ENCODE measurements at places on chromosomes 11 and 22.

- DNase-seq = no peak
Observed at GRCh38 chr11:10542776-10543175, 1.8 kb upstream of the RNF141 start.

DNA sequence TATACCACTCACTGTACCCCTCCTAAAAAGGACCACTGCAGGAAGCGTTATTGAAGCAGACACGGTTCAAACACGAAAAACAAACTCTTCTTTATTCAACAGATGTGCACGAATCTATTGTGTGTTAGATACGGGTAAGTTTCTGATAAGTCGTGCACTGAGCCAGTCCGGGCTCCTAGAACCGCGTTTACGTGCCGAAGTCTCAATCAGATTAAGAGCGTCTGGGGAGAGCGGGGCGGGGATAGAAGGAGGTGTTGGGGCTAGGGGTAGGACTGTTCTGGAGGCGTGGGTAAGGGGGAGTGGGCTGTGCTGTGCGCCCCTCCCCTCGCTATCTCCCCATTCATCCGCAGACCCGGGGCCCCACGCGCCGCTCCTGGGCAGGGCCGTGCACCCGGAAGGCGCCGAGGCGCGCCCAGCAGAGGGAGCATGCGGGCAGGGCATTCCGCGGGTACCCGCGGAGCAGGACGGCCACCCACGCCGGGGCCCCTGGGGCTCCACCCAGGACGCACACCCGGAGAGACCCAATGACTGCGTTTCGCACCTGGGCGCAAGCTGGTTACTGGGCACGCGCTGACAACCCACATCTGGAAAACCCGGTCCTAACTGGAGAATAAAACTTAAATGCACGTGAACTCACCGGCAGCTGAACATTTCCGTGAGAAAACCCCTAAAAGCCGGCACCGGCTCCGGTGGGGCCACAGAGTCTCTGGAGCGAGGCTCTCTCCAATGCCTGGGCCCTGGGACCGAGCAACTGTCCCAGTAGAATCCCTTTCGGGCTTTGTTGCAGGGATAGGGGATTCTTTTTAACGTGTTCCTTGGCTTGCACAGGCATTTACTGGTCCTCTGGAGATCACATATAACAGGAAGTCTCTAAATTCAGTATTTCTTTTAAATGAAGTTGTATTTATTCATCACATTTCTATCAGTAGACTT lies 40.6 kb downstream of the WEE1 start:
- peak; percentile 79 for DNase-seq

DNA sequence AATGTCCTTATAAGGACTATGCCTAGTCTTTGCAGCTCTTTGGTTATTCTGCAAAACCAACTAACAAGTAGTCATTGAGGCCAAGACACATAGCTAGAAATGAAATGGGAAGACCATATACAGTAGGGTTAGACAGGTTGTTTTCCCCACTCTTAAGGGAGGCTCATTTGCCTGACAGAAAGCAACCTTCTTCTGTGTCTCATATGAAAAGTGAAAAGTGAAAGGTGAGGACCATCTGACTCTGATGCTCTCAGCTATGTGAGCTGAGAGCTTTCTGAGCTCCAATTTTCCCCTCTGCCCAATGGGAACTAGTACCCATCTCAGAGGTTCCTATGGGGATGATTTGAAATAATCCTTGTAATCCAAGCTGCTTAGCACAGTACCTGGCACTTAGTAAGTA lies 142.0 kb upstream of the BDNF start:
- no peak for DNase-seq

DNA sequence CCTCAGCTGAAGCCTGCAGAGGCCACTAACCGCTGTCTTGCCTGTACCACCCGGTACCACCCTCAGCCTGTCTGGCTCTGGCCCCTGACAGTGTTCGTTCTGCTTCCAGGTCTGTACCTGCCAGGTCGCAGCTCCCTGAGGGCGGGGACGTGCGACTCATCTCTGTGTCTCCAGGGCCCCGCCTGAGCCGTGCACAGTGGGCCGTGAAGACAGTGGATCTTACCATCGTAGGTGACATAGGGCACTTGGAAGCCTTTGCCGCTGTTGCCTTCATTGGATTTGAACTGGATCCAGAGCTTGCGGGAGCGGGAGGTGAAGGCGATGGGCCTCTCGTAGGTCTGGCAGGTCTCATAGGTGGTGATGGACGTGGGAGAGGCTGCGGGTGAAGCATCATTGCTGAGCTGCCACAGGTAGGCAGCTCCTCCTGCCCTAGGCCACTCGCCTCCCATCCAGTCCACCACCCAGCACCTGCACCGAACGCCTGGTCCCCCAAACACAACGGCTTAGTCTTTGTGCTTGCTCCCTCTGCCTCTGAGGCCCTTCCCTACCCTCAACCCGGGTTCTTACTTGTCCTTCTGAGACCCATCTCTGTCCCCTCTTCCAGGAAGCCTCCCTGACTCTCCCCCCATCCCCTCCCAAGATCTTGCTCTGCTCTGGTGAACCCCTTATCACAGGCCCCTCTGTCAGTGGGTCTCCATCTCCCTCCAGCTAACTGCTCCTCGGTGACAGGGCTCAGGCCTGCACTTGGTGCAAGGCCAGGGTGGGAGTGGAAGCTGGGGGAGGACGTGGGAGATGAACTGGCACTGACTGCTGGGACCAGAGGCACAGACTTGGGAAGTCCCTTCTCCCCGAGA lies 21.1 kb upstream of the TTLL12 start:
- no peak for DNase-seq

DNA sequence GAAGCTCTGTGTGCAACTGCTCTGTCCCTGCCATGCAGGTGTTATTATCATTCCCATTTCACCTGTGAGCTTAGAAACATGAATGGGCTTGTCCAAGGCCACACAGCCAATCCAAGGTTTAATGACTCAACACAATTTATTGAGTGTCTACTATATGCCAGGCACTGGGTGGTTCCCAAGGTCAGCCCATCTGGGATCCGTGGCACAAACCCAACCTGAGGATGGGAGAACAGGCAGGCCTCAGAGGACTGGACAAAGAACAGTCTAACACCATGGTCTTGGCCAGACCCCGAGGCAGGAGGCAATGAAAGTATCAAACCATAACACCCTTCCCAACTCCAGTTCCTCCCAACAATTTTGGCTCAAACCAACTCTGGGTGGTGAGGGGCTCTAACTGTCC lies 15.7 kb downstream of the SPATA19 start:
- no peak for DNase-seq

GRCh38 chr11:130650456-130651030 lies 202.1 kb downstream of the ADAMTS15 start:
- DNase-seq = no peak

GRCh38 chr11:55572548-55572947 lies 620 bp downstream of the OR4C16 start:
- DNase-seq = no peak

GRCh38 chr11:489610-490185 lies 17.3 kb downstream of the RNH1 start:
- DNase-seq = no peak

DNA sequence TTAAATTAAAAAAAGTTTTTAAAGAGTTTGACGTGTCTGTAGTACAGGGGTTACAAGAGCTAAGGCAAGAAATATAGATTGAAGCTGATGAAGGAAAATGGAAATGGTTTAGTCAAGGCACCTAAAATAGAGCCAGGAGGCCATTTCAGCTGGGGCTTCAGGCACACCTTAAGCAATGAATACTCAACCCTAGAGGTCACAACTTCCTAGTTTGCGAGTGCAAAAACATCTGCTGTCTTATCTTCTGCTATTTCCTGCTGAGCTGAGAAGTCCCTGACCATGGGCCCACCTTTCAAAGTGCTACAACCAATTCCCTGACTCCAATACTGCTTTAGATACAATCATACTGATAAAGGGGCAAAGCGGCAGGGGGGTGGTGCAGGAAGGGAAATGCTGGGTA lies 87.4 kb downstream of the DLG2 start:
- DNase-seq = no peak

DNA sequence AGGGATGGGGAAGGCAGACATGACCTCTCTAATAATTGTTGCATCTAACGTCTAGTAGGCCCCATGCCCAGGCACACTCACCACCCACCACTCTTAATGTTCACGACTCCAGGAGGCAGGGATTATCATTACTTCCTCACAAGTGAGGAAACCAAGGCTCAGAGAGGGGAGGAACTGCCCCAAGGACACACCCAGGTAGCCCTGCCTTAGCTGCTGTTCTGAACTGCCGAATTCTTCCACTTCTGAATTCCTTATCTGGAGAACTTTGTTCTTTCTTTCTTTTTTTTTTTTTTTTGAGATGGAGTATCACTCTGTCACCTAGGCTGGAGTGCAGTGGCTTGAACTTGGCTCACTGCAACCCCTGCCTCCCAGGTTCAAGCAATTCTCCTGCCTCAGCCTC lies 16.7 kb downstream of the SLCO2B1 start:
- DNase-seq = no peak

DNA sequence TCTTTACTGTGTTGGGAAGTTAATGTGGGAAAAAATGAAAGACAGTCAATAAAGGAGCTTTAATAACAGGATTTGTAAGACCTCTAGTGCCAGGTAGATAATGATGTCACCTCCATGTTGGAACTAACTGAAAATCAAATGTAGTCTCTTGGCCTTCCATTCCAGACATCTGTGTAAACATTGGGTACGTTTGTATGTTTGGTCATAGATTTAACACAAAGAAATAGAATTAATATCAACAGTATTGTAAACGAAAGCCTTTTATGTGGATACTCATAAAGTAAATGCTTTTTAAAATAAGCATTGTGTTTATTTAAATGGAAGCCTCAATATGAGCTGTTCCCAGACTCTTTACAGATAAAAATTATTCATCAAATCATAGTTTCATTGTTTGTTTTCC lies 605.7 kb downstream of the METTL15 start:
- DNase-seq = no peak

DNA sequence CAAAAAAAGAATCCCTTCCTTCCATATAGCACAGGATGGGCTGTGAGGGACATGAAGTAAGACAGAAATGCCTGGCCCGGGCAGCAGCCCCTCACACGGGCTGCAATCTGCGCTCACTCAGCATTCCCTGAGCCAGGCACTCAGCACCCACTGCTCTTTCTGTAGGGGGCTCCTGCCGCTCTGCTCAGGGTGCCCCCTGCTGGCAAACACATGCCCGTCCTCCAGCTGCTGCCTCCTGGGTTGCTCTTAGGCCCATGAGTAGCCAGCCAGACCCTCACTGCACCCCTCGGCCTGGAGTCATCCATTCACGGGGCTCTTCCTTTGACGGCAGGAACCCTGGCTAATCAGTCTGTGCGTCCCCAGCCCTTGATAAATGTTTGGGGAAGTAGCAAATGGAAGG lies 6.9 kb downstream of the MCAT start:
- peak; percentile 44 for DNase-seq

DNA sequence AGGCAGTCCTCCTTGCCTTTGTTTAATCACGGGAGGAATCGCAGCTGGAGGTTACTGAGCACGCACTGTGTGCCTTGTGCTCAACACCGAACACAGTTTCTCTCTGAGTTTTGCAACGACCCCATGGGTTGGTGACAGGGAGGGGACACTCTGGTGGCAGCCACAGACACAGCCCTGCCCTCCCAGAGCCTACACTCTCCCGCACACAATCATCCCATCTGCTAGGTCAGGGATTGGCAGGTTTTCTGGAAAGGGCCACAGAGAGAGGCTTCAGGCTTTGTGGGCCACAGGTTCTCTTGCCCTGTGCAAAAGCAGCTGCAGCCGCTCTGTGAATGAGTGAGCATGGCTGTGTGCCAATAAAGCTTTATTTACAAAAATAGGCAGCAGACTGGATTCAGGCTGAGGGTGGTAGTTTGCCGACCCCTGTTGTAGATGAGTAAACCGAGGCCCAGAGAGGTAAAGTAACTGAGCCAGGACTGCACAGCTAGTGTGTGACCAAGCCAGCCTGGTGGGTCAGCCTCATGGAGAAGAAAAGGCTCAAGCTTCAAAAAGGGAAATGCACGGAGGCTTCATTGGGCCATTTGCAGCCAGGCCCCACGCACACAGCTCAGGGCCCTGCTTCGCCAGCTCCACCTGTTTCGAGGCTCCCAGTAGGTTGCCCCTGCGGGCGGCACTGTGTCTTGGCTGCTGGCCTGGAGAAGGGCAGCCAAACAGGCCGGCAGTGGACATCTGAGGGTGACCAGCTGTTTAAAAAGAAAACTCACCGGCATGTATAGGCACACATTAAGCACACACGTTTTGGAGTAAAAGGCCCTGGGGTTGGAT lies 16.3 kb downstream of the LTO1 start:
- DNase-seq = no peak

GRCh38 chr11:99584830-99585229 lies 564.1 kb downstream of the CNTN5 start:
- DNase-seq = no peak

DNA sequence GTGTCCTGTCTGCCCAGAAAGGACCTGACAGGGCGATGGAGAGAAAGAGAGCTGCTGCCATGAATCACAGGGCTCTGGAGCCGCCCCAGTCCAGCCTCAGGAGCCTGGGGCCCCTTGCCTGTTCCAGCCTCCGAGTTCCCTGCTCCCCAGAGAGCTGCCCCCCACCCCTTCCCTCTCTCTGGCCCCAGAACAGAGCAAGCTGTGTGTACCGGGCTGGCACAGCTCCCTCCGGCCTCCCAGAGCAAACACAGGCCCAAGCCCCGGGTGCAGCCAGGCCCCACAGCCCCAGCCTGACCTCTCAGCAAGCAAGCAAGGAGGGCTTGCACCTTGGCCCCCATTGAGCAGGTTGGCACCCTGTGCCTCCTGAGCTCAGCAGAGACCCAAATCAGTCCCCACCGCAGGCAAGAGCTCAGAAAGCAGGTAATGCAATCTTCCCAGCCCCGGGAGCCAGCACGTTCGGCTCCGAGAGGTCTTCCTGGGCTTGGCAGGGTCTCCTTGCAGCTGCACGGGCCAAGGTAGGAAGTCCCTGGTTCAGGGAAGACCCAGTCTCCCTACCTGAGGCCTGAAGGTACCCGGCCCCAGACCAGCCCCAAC lies 1.4 kb downstream of the PACSIN3 start:
- no peak for DNase-seq

DNA sequence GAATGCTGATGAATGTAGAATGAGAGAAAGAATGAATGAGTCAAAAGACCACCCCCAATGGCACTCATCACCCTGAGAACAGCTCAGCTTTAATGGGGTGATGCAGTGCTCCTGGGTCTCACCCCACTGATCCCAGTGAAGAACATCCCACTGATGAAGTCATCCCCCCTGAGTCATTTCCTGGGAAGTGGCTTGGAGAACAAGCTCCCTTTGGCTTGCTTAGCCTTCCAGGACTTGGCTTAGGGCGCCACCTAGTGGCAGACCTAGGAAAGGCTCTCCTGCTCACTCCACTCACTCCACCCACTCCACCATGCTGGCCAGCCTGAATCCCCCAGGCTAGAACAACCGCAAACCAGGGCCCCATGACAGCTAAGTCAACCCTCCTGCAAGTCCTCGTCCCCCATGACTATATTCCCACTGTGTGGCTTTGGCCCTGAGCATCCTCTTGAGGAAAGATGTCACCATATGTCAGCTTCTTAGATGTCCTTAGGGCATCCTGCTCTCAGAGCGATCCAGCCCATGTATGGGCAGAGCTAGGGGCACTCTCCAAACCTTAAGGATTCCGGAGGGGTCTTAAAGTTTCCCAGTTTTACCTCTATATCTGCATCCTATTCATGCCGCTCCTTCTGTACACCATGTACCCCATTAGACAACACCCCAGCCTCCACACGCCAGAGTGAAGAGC lies 17.8 kb upstream of the TMPRSS13 start:
- DNase-seq = peak; percentile 94

- no peak for DNase-seq
Observed at GRCh38 chr22:46373921-46374662, 38.6 kb downstream of the TRMU start.

Measured in MCF 10A (cell line).